Stomach (tissue), 19 donors: ENCODE measurements at places on chromosomes 7 and 10.
A peak's percentile ranks its signal among the peaks of the same experiment; 100 is the strongest.

GRCh38 chr7:121302214-121302745 lies 26.5 kb upstream of the WNT16 start:
- H3K4me3 ChIP-seq: no peak overlapping the region
- no peaks in the 10 kb centered on the region for H3K27me3 ChIP-seq
- no peak overlapping the region for H3K27ac ChIP-seq
- no peak for DNase-seq
- no peaks in the 10 kb centered on the region for H3K4me1 ChIP-seq
- H3K36me3 ChIP-seq: no peaks in the 10 kb centered on the region

- H3K4me1 ChIP-seq: no peaks in the 10 kb centered on the region
- no peaks in the 10 kb centered on the region for H3K27me3 ChIP-seq
- DNase-seq: no peak
- no peak overlapping the region for H3K27ac ChIP-seq
These were observed 76.4 kb downstream of the RGS10 start for GRCh38 chr10:119466076-119466475.

GRCh38 chr10:101063050-101063525 lies 1.3 kb downstream of the KAZALD1 start:
- peaks cover 4% of the 10 kb centered on the region for H3K27me3 ChIP-seq
- peak overlapping the region; percentile 67 for H3K4me3 ChIP-seq
- H3K36me3 ChIP-seq: no peaks in the 10 kb centered on the region
- DNase-seq: peak; percentile 76
- peak overlapping the region; percentile 93 for H3K27ac ChIP-seq

DNA sequence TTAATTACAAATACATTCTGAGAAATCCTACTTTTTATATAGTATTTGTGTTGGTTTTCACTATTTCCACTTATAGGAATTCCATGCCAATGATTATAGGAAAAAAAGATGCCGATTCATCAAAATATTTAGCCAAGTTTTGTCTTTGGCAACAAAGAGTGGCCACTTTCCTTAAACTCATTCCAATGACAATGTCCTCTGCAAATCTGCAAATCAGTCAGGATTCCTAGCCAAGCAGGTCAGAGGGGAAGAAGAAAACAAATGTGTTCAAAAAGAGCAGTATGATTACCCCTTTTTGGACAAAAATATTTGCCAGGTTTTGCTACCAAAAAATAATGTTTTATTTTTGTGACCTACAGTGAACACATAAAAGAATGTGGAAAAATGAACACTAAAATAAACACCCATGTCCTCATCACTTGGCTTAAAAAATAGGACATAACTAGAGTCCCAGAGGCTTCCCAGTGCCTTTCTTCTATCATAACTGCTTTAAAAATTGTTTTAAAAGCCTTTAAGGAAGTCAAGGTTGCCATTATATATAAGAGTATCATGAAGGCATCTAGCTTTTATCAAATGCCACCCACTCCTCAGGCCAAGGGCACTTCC lies 125.9 kb downstream of the ADAM12 start:
- no peak overlapping the region for H3K27ac ChIP-seq
- no peak for DNase-seq
- no peak overlapping the region for H3K4me3 ChIP-seq

- no peak for DNase-seq
- peak overlapping the region; percentile 41 for H3K27ac ChIP-seq
- H3K36me3 ChIP-seq: peaks cover 13% of the 10 kb centered on the region
- H3K4me3 ChIP-seq: no peak overlapping the region
These were observed 14.5 kb downstream of the GPR146 start for GRCh38 chr7:1058821-1059199.

DNA sequence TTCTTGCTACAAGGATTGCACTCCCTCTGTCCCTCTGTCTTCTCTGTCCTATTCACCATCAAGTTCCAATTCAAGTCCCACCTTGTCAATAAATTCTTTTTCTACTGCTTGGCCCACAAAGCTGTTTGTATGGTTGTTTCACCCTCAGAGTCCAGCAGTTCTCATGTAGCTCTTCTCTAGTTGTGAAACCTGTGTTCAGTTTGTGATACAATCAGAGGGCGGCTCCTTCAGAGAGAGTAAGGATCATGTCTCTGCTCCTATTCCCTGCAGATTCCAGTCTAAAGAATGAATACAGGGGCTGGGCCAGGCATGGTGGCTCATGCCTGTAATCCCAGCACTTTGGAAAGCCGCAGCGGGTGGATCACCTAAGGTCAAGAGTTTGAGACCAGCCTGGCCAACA lies 126.6 kb upstream of the BET1 start:
- H3K4me1 ChIP-seq: no peaks in the 10 kb centered on the region
- H3K36me3 ChIP-seq: no peaks in the 10 kb centered on the region
- H3K27ac ChIP-seq: no peak overlapping the region
- no peaks in the 10 kb centered on the region for H3K27me3 ChIP-seq
- H3K4me3 ChIP-seq: no peak overlapping the region
- no peak for DNase-seq
